Tibial nerve (tissue), 4 donors: ENCODE measurements at places on chromosomes 6 and 20. TPM values are rescaled to one million over a fixed set of nuclear protein-coding genes. Genes with fewer than 3 reads are reported as not detected.

- H3K27me3 ChIP-seq = no peaks in the 10 kb centered on the region
- DNase-seq = no peak
- H3K4me3 ChIP-seq = no peak overlapping the region
- no peaks in the 10 kb centered on the region for H3K4me1 ChIP-seq
These were observed 87.9 kb upstream of the RBM24 start for GRCh38 chr6:17193106-17193775.

GRCh38 chr20:51747182-51747911 lies 20.8 kb downstream of the ATP9A start:
- no peaks in the 10 kb centered on the region for H3K4me1 ChIP-seq
- H3K4me3 ChIP-seq = no peak overlapping the region
- no peak for DNase-seq
- no peaks in the 10 kb centered on the region for H3K36me3 ChIP-seq
- H3K27ac ChIP-seq = no peak overlapping the region
- H3K27me3 ChIP-seq = no peaks in the 10 kb centered on the region

DNA sequence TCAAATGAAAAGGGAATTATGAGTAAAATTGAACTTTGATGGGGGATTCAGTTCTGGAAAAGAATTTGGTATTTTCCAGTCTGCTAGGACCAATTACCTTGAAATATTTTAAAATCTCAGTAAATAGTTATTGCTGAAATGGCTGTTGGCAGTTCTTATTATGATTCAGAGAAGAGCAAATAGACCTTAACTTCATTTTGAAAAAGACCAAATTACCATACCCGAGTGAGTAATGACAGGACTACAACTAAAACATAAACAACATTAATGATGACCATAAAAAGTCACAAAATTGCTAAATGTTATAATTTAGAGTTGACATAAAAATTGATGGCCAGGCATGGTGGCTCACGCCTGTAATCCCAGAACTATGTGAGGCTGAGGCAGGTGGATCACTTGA lies 21.7 kb downstream of the TRIM38 start:
- no peaks in the 10 kb centered on the region for H3K27me3 ChIP-seq
- H3K27ac ChIP-seq = no peak overlapping the region
- H3K4me1 ChIP-seq = no peaks in the 10 kb centered on the region
- H3K36me3 ChIP-seq = peaks cover 79% of the 10 kb centered on the region

DNA sequence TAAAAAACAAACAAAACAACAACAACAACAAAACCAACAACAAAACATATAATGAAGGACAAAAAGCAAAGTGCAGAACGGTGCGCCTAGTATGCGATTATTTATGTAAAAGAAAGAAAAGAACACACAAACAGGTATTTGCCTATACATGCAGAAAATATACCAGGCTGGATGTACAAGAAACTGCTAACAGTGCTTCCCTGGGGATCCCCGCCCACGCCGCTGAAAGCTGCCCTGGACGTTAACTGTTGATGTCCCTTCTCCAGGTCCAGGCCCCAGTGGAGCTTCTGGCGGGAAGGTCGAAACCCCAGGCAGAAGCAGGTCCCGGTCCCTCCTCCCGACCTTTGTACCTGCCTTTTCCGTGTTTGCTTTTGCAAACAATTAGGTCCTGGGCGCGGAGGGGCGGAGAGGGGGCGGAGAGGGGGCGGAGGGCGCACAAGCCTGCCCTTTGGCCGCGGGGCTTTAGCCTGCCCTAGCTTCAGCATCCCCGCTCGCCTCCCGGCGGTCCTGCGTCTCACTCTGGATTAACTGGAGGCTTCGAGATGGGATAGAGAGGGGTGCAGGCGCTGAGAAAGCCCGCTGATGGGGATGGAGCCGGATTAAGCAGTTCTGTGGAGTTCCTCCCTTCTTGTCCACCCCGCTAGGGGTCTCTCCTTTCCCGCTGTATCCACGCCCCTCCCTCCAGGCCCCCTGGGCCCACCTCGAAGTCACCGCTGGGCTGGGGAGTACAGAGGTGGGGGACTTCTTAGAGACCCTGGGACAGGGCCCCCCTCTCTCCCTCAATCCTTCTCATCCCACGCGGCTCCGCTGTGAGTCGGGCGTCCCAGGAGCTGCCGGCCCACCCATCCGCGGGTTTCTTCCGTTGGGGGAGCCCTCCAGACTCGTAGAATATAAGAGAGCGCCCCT lies 8.2 kb upstream of the AHCY start:
- H3K4me1 ChIP-seq = no peaks in the 10 kb centered on the region
- peak overlapping the region; percentile 7 for H3K4me3 ChIP-seq
- H3K27ac ChIP-seq = peak overlapping the region; percentile 41
- no peak for DNase-seq

DNA sequence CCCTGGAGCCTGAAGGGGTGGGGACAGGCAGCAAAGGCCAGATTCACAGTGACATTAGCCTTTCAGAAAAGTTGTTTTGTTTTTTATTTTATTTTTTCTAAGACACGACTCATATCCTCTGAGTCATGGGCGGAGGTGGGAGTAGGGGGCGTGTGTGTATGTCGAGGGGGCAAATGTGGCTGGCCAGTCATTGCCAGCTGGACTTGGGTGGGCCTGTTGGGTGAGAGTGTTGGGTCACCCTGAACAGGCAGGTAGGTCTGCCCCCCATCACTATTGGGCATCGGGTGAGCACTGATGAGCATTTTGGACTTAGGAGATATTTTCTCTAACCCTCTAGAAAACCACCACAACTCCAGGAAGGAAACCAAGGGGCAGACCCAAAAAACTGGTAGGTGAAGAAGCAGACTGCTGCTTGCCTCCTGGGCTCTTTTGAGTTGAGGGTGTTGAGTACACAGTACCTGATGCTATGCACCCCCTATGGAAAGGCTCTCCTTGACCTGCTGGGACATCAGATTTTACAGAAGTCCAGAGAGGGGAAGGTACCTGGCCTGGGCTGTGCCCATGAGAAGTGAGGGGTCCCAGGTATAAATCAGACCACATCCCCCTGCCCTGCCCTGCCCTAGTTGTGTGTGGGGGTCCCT lies 5.6 kb downstream of the SMIM29 start:
- H3K4me1 ChIP-seq = peaks cover 32% of the 10 kb centered on the region
- H3K27me3 ChIP-seq = no peaks in the 10 kb centered on the region
- peak overlapping the region; percentile 39 for H3K27ac ChIP-seq

GRCh38 chr20:47577314-47577713 lies 75.6 kb downstream of the NCOA3 start:
- no peaks in the 10 kb centered on the region for H3K36me3 ChIP-seq
- H3K4me3 ChIP-seq = no peak overlapping the region
- no peaks in the 10 kb centered on the region for H3K27me3 ChIP-seq
- peak overlapping the region; percentile 63 for H3K27ac ChIP-seq

The SNAP25 gene
- 0.22 TPM for total RNA-seq

GRCh38 chr6:37913210-37913609 lies 93.7 kb downstream of the ZFAND3 start:
- no peak overlapping the region for H3K27ac ChIP-seq
- DNase-seq = no peak
- no peaks in the 10 kb centered on the region for H3K27me3 ChIP-seq
- H3K4me1 ChIP-seq = no peaks in the 10 kb centered on the region
- no peaks in the 10 kb centered on the region for H3K36me3 ChIP-seq

- H3K4me1 ChIP-seq = peaks cover 14% of the 10 kb centered on the region
- no peaks in the 10 kb centered on the region for H3K27me3 ChIP-seq
- H3K4me3 ChIP-seq = peak overlapping the region; percentile 85
- no peak for DNase-seq
- H3K27ac ChIP-seq = peak overlapping the region; percentile 90
These were observed 1.8 kb downstream of the GSTA4 start for GRCh38 chr6:52992980-52993920.

- no peaks in the 10 kb centered on the region for H3K36me3 ChIP-seq
- no peak overlapping the region for H3K27ac ChIP-seq
- H3K4me3 ChIP-seq = no peak overlapping the region
- no peak for DNase-seq
- no peaks in the 10 kb centered on the region for H3K27me3 ChIP-seq
These were observed 14.4 kb downstream of the TMEM244 start for GRCh38 chr6:129846761-129847160.

GRCh38 chr6:45759472-45759810 lies 256.2 kb downstream of the CLIC5 start:
- H3K4me1 ChIP-seq = no peaks in the 10 kb centered on the region
- H3K27me3 ChIP-seq = no peaks in the 10 kb centered on the region
- no peak overlapping the region for H3K27ac ChIP-seq
- DNase-seq = no peak
- H3K4me3 ChIP-seq = no peak overlapping the region

- no peak overlapping the region for H3K27ac ChIP-seq
- H3K4me3 ChIP-seq = no peak overlapping the region
- no peaks in the 10 kb centered on the region for H3K36me3 ChIP-seq
- DNase-seq = no peak
- H3K4me1 ChIP-seq = no peaks in the 10 kb centered on the region
These were observed 8.0 kb downstream of the SLC22A3 start for GRCh38 chr6:160356074-160356744.
